ENCODE measurements at places on chromosomes 2 and 18. TPM values are rescaled to one million over a fixed set of nuclear protein-coding genes. Genes with fewer than 3 reads are reported as not detected.

DNA sequence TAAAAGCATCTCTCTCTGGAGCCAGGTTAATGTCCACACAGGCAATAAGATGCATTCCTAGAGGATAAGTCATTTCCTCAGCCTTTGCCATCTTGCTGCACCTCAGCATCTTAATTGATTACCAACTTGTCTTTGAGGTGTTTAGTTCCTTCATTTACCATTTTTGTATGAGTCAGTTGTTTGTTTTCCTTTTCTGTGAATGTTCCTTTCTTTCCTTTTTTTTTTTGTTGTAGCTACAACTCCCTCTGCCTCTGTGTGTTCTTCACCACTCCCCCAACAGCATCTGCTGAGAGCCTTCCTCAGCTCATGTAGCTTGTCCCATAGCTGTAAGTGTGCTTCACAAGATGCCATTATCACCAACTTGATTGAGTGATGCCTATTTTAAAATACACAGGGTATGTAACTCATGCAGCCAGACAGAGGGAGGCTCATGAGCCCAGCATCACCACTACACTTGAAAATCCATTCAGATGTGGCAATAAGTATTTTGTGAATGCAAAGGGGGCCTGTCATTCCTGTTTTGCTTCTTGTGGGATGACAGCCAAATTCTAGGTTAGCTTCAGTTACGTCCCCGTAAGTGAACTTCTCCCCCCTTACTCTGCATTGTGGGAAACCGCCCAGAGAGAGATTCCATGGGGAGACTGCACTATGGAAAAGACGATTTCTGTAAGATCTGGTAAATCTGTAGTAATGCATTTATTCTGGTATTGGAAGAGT, 315.9 kb upstream of the ZEB2 start:
- DNase-seq = no peak

DNA sequence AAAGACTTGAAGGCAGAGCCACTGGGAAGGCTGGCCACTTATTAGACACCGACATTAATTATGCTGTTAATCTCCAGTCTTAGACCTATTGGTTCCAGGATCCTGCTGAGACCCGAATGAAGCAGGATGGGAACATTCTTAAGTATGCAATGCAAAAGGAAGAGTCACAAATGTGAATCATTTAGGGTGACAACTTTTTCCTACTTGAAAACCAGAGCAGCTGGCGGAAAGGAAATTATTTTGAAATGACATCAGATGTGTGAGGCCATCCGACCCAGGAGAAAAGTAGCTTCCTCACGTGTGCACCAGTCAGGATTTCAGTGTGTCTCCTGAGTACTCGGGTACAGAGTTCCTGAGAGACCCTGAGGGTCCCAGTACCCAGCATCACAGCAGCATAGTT, 222.9 kb upstream of the NCKAP5 start:
- DNase-seq = no peak

Gene CCDC68
- 41.3 TPM for total RNA-seq

DNA sequence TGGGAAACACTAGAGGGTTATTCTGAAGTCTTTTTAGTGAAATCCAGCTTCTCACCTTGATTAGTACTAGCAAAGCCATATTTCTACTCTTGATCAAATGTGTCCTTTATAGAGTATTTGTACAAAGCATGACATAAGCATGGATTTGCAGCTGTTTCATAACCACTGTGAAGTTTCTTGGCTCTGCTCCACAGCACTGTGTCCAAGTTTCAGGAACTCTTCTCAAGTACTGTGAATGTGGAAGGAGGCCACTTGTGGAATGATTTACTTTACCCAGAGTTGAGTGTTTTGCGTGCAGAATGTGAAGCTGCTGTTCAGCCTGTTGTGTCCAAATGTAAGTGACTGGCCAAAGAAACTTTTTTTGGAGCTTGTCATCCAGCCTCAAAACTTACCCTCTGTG, 16.2 kb upstream of the MAPRE2 start:
- DNase-seq = peak; percentile 80

Gene DSG3
- total RNA-seq = 1.0 TPM

DNA sequence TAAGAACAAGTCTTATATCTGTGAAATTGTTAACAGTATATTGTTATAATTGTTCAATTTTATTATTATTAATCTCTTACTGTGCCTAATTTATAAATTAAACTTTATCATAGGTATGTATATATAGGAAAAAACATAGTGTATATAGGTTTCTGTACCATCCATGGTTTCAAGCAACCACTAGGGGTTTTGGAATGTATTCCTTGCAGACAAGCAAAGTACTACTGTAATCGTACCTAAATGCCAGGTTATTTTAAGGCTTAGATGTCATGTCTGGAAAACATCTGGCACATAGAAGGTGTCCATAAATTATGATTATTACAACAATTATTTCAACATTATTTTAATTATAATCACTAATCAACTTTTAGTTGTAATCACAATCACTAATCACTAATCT, 8.4 kb downstream of the ITSN2 start:
- DNase-seq = no peak

Gene KIF1A
- 5.2 TPM for total RNA-seq

DNA sequence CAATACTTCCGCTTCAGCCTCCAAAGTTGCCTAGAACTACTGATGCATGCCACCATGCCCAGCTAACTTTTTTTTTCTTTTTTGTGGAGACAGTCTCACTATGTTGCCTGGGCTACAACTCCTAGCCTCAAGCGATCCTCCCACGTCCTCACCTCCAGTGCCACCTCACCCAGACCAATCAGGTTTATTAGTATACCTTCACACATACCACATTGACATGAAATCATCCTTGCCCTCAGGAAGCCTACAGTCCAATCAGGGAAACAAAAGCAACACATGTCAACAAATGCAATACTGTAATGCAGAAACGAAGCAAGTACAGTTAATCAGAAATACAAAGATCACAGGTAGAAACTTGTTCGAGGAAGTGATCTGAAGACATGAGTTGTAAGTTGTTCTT, 4.0 kb downstream of the TRIP12 start:
- DNase-seq = no peak

Gene PDCD1
- total RNA-seq = not detected

DNA sequence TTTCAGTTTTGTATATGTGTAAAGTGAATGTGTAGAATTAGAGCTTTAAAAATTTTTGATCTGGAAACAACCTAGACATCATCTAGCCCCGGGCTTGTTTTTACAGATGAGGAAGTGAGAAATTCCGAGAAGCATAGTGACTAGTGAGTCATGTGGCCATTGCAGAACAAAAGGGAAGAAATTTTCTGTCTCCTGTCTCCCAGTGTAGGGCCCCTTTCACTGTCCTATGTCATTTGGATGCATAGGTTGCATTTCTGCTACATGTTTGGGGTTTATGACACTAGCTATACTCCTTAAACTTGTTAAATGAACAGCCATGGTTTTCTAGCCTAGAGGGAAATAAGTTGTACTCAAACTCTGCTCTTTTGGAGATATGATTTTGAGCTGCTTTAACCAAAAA, 84.6 kb downstream of the PLCL1 start:
- no peak for DNase-seq

- no peak for DNase-seq
Observed at GRCh38 chr2:191222507-191222906, 22.7 kb upstream of the MYO1B start.

DNA sequence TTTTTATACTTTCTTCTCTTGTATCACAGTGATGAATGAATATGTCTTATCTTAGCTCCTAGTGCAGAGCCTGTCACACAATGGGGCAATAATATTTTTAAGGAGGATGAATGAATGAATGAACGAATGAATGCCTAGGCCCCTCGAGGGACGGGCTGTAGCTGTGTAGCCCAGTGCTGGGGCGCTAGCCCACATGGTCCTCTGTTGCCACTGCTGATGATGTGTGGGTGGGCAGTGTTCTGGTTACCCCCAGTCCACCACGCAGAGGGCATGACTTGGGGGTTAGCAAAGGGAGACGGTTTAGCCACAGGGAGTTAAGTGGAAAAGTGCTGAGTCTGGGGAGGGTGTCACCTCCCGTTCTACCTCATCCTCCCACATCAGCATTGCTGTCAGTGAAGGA, 134.2 kb downstream of the SMAD7 start:
- DNase-seq = no peak

Gene SATB2
- total RNA-seq = 3.5 TPM

- DNase-seq = no peak
Observed at GRCh38 chr2:237294460-237294859, 119.5 kb downstream of the COL6A3 start.

GRCh38 chr2:172588931-172589330, 33.0 kb downstream of the PDK1 start:
- no peak for DNase-seq

GRCh38 chr2:16318051-16318450, 347.6 kb downstream of the CYRIA start:
- no peak for DNase-seq

Gene GLI2
- total RNA-seq = 11.3 TPM

DNA sequence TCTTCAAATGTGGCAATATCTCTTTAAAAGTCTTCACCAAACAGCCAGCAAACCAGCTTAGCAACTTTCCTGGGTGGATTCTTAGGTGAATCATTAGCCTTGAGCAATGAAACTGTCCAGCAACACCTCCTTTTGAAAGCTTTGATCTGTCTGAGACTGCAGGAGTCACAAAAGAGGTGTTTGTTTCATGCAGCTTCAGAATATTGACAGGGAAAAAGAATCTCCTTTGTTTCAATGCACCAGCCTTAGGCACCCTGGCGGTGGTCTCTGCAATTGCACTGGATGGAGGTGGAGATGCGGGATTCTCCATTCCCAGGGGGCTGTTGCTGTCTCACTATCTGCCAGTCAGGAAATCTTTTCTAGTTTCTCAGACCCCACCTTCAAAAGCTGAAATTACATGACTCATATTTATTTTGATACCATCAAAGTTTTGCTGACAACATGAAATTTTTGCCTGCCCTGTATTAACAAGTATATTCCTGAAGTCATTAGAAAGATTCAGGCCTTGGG, 76.0 kb upstream of the DSG1 start:
- DNase-seq = peak; percentile 77

Gene TLX2
- 0.63 TPM for total RNA-seq

Gene KLHL30
- 1.8 TPM for total RNA-seq

GRCh38 chr18:54717673-54718407, 110.4 kb upstream of the RAB27B start:
- no peak for DNase-seq

DNA sequence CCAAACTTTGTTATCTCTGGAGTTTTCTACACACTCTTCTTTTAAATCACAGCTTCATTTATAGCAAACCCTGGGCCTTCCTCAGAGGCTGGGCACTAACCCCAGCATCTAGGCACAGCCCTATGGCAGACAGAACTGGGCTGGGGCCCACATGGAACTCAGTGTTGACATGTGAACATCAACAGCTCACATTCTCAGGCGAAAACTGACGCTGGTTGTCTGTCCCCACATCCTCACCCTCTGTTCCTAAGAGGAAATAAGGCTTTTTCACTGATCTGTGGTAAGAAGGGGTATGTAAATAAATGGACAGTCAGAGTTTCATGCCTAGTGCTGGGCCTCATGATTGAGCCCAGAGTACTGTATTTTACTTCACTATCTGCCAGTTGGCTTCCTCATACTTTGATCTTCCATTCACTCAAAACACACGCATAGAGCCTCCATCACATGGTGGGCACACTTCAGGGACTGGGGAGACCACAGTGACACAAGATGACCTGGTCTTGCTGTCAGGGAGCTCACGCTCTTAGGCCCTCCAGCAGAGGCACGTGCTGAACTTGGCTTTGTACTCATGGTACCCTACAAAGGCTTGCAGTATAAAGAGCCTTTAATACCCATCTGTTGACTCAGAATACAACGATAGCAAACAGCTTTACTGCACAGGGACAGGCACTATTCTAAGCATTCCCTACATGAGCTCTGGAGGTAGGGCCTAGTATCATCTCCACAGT, 43.0 kb downstream of the EFEMP1 start:
- DNase-seq = no peak

Gene RFTN2
- total RNA-seq = 37.4 TPM

GRCh38 chr2:74146929-74147726, 584 bp downstream of the BOLA3 start:
- DNase-seq = no peak

- no peak for DNase-seq
Observed at GRCh38 chr2:124804014-124804940, 779.2 kb downstream of the CNTNAP5 start.

Gene NTSR2
- not detected for total RNA-seq

- DNase-seq = no peak
Observed at GRCh38 chr18:36744261-36744876, 84.4 kb downstream of the TPGS2 start.

- DNase-seq = no peak
Observed at GRCh38 chr2:240911641-240912265, 5.6 kb downstream of the CROCC2 start.

- DNase-seq = no peak
Observed at GRCh38 chr18:526681-527080, 26.2 kb upstream of the COLEC12 start.

DNA sequence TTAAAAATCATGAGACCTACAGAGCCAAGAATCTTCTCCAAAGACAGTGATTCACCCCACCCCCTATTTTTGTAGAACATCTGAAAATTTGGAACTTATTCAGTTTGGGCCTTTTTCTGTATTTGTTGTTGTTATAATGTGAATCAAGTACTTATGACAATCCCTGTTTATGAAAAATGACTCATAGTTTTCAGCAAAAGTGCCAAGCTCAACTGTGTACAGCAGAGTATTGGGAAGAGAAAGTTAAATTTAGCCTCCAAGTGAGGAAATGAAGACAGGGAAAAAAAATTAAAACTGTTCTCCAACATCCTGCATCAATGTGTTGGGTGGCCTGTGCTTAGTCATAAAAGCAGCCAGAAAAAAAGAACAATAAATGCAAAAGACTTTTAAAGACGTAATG, 46.2 kb downstream of the LRATD1 start:
- no peak for DNase-seq

DNA sequence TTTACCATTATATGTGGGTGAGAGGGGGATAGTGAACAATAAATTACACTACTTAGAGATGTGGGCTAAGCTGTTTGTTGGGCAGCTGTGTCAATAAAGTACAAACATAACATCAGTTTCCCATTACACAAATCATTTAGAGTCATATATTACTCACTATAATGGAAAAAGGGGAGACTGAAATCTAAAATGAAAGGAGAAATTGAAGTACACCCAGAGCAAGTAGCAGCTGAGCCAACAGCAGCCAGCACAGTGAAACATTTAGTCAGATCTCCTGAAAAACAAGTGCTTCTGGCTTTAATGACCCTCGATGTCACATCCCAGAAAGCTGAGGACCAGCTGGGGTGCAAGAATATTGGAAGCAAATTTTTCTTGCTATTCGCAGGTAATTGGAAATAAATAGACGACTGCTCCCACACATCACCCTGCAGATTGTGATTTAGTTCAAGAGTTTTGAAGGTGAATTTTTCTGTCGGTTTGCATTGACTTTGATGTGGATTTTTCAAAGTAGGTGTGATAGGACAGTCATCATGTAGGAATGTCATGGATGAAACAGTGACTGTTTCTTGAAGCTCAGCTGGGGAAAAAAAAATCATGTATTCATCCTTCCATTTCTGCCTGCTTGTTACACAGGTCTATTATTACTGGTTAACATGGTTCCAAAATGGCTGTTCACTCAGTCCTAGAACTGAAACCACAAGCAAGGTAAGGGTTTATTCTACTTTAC, 1607.3 kb upstream of the CELF4 start:
- no peak for DNase-seq

Gene LOXHD1
- 1.2 TPM for total RNA-seq
